Lung (tissue), 17 donors: ENCODE measurements at places on chromosomes 11 and 22.

DNA sequence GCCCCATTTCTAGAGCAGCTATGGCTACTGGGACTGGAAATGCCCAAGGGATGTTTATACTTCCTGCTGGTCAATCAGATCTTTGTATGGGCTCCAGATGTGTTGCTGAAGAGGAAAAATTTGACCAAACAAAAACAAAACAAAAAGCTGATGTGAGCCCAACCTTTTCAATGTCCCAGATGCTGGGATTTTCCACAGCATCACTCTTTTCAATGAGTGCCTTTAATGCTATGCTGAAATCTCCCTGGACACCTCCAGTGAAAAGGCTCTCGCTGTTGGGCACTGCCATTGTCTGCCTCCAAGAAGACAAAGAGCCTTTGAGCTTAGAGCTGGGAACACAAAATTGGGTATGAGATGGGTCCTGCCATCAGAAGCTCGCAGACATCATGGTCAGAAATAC is 671.9 kb downstream of the NTM start:
- H3K36me3 ChIP-seq, result no peaks in the 10 kb centered on the region
- no peak overlapping the region for H3K27ac ChIP-seq
- no peaks in the 10 kb centered on the region for H3K4me1 ChIP-seq

DNA sequence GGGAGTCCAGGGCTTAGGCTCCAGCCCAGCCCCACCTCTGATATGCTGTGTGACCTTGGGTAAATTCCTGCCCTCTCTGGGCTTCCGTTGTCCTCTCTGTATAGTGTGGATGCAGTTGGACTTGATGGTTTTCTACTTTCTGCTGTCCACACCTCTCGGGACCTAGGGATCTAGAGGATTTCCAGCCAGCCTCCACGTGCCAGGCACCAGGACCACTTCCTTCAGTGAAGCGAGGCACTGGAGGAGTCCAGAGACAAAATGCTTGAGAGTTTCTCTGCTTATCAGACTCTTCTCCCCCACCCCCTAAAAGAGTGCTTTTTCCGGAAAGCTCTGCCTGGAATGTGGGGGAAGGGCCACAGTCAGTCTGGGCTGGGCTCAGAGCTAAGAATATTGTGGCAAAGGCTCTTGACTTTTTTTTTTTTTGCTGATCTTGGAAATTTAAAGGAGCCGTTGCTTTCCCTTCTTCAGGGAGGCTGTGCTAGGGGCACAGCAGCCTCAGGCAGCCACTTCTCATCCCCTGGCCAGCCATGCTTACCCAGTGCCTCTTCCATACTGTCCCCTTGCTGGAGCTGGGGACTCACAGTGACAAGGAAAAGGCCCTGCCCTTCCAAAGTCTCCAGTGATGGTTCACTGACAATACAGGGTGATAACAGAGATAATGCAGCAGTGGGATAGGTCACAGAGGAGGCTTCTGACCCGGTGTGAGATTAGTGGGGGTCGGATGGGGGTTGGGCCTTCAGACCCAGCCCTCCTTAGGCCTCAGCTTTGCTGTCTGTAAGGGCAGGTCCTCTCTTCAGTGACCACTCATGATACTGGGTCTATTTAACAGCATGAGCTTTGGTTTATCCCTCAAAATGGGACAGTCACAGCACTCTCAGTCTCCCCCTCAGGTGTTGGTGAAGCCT is 2.9 kb upstream of the SERPINH1 start:
- peak; percentile 90 for DNase-seq
- H3K27me3 ChIP-seq, result no peaks in the 10 kb centered on the region
- no peak overlapping the region for H3K4me3 ChIP-seq

- DNase-seq, result no peak
- no peak overlapping the region for H3K4me3 ChIP-seq
- no peaks in the 10 kb centered on the region for H3K36me3 ChIP-seq
- H3K27me3 ChIP-seq, result no peaks in the 10 kb centered on the region
Observed at GRCh38 chr11:119816660-119817059, 87.7 kb upstream of the NECTIN1 start.

- H3K27ac ChIP-seq, result no peak overlapping the region
- H3K36me3 ChIP-seq, result peaks cover 16% of the 10 kb centered on the region
- no peak for DNase-seq
- H3K27me3 ChIP-seq, result no peaks in the 10 kb centered on the region
- no peaks in the 10 kb centered on the region for H3K4me1 ChIP-seq
- no peak overlapping the region for H3K4me3 ChIP-seq
Observed at GRCh38 chr11:62850911-62851806, 11.8 kb upstream of the WDR74 start.

DNA sequence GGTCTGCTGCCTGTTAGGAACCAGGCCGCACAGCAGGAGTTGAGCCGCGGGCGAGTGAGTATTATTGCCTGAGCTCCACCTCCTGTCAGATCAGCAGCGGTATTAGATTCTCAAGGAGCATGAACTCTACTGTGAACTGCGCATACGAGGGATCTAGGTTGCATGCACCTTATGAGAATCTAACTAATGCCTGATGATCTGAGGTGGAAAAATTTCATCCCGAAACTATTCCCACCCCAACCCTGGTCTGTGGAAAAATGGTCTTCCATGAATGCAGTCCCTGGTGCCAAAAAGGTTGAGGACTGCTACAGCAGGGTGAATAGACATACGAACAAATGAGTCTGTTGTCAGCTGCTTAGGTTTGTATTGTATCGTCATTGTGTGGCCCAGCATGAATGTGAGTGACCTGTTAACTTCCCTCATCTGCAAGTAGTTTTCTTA is 29.8 kb downstream of the RNF141 start:
- H3K27ac ChIP-seq, result no peak overlapping the region
- H3K4me1 ChIP-seq, result no peaks in the 10 kb centered on the region
- H3K4me3 ChIP-seq, result no peak overlapping the region
- no peak for DNase-seq

GRCh38 chr22:50292643-50293440 is 14.6 kb downstream of the PLXNB2 start:
- peak overlapping the region; percentile 51 for H3K27ac ChIP-seq
- H3K36me3 ChIP-seq, result no peaks in the 10 kb centered on the region
- no peak overlapping the region for H3K4me3 ChIP-seq
- H3K4me1 ChIP-seq, result peaks cover 30% of the 10 kb centered on the region
- H3K27me3 ChIP-seq, result no peaks in the 10 kb centered on the region
- DNase-seq, result no peak

GRCh38 chr22:45421349-45422055 is 8.0 kb downstream of the RIBC2 start:
- no peaks in the 10 kb centered on the region for H3K27me3 ChIP-seq
- no peak overlapping the region for H3K4me3 ChIP-seq
- no peak overlapping the region for H3K27ac ChIP-seq
- H3K36me3 ChIP-seq, result no peaks in the 10 kb centered on the region
- H3K4me1 ChIP-seq, result no peaks in the 10 kb centered on the region
- DNase-seq, result no peak

DNA sequence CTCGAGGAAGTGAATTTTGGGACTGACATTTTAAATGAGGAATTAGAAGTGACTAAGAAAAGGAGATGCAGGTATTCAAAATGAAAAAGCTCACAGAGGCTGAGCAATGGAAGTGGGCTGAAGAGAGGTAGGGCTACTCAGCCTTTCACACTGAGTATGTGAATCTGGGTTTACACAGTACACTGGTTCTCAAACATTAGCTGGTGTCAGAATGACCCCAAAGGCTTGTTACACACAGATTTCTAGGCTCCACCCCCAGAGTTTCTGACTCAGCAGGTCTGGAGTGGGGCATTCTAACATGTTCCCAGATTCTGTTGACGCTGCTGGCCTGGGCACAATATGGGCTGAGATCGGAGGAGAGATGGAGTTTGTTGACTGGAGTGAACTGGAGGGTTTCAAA is 32.8 kb downstream of the CADM1 start:
- H3K27me3 ChIP-seq, result no peaks in the 10 kb centered on the region
- no peaks in the 10 kb centered on the region for H3K36me3 ChIP-seq
- no peaks in the 10 kb centered on the region for H3K4me1 ChIP-seq
- no peak overlapping the region for H3K27ac ChIP-seq
- DNase-seq, result peak; percentile 26

DNA sequence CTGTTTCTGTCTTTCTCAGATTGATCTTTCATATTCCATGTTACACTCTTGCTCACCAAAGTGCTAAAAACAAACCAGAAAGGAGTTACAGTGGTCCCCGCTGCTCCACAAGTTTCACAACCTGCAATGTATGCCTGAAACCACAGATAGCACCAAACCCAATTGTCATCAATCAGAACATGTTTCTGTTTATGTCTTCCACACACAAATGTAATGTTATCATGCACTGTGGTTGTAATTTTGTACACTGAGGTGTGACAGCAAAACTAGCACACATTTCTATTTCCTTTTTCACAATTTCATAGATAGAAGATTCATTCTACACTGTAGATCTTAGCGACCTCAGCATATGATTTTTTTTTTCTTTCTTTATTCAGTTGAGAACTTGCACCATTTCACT is 1045.9 kb upstream of the RAG2 start:
- no peak for DNase-seq
- H3K27ac ChIP-seq, result no peak overlapping the region
- H3K4me1 ChIP-seq, result no peaks in the 10 kb centered on the region
- H3K27me3 ChIP-seq, result no peaks in the 10 kb centered on the region
- no peaks in the 10 kb centered on the region for H3K36me3 ChIP-seq
- no peak overlapping the region for H3K4me3 ChIP-seq

DNA sequence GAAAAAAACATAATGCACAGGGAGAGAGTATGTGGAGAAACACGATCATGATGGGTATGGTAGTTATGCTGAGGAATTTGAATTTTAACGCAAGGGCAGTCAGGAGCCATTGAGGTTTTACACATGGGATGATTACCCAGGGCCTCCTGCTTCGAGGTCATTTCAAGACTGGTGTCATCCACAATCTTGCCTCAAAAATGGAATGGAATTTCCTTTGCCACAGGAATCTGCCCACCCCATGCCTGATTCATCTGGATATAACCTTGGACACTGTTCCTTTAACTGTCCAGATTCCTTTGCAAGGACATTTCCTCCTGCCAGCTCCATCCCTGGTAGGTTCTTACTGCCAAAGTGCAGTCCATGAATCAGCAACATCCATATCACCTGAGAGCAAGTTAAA is 655.9 kb upstream of the TENM4 start:
- H3K27me3 ChIP-seq, result no peaks in the 10 kb centered on the region
- no peaks in the 10 kb centered on the region for H3K36me3 ChIP-seq
- H3K27ac ChIP-seq, result no peak overlapping the region
- H3K4me3 ChIP-seq, result no peak overlapping the region

DNA sequence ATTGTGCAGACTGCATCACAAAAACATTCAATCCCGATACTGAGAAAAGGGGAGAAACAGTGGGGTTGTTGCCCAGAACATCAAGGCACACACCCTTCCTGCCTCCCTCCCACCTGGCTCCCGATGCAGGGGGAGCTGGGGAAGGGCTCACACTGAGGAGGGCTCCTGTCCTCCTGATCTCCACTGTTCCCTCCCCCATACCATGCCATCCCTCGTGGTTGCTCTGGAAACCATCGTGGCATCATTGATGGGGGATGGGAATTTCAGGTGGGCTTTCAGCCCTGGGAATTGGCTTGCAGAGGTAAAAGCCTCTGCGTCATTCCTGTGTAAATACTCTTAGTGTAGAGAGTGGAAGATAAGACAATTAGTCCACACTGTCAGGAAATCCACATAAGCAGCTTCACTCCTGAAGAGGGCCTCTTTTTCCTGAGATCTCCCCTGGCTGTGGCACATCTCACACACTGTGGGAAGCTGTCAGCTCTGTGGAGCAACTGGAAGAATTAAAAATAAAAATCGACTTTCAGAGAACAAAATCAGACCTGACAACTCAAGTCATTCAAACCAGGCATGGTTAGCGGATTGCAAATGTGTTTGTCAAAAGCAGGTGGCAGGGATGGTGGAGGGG is 176.0 kb downstream of the CHST1 start:
- no peak for DNase-seq
- H3K36me3 ChIP-seq, result no peaks in the 10 kb centered on the region
- no peak overlapping the region for H3K4me3 ChIP-seq
- H3K4me1 ChIP-seq, result no peaks in the 10 kb centered on the region

- peak overlapping the region; percentile 87 for H3K27ac ChIP-seq
- H3K27me3 ChIP-seq, result no peaks in the 10 kb centered on the region
- no peaks in the 10 kb centered on the region for H3K36me3 ChIP-seq
Observed at GRCh38 chr11:101582989-101583250, 887 bp downstream of the TRPC6 start.

- no peaks in the 10 kb centered on the region for H3K27me3 ChIP-seq
- no peak overlapping the region for H3K4me3 ChIP-seq
- DNase-seq, result peak; percentile 26
- peaks cover 5% of the 10 kb centered on the region for H3K4me1 ChIP-seq
Observed at GRCh38 chr11:47499614-47500013, 50.7 kb upstream of the RAPSN start.

DNA sequence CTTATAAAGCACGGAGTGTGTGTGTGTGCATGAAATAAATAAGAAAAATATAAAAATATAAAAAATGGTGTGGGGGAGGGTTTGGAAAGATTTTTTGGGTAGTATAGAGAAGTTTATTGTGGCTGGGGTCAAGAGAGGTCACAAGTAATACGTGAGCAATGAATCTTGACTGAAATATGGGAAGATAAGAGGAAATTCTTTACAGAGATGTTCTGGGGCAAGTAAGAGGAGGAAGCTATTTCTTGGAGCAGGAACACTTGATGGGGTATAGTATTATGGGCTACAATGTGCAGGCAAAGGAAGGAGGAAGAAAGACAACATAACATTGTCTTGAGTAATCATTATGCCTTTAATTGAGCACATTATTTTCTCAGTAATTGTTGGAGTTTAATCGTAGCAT is 2.1 kb downstream of the HBD start:
- H3K27me3 ChIP-seq, result no peaks in the 10 kb centered on the region
- H3K4me1 ChIP-seq, result no peaks in the 10 kb centered on the region
- no peaks in the 10 kb centered on the region for H3K36me3 ChIP-seq
- H3K4me3 ChIP-seq, result no peak overlapping the region
- no peak for DNase-seq
